ENCODE measurements at places on chromosomes 3 and 15.

- no peak for DNase-seq
Observed at GRCh38 chr3:45800611-45801010, 4.3 kb upstream of the SLC6A20 start.

GRCh38 chr3:29275309-29275708 is 5.6 kb upstream of the RBMS3 start:
- DNase-seq, result no peak

DNA sequence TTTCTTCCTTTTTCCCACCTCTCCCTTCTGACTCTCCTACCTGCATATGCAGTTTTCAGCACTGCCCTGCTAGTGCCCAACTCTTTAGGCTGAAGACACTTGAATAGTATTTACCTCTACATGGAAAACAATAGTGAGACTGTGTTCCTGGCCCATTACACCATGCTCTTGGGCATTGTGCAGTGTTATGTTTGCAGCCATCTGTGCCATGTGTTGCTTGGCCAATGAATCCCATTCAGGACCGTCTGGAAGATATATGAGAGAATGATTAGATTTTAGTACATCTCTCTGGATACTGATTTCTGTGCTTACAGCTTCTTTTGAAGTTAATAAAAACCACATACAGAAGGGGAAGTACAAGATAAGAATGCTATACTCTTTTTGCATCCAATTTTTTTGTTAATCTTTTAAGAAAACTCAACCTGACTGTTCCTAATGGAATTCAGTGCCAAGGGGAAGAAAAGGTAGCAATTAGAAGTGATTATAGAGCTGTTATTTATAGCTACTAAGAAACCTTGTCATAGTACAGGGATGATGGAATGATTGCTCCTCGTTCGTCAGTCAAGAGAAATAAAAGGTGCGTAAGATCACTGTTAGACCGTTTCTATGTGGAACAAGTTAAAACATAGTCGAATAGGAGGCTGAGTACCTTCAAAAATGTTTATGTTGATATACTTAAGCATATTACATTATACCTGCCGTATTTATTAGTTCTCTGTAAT is 58.9 kb downstream of the TMEM41A start:
- DNase-seq, result peak; percentile 16

- DNase-seq, result no peak
Observed at GRCh38 chr3:67018789-67019526, 20.9 kb downstream of the KBTBD8 start.

- no peak for DNase-seq
Observed at GRCh38 chr3:172546105-172546504, 22.9 kb upstream of the TNFSF10 start.

DNA sequence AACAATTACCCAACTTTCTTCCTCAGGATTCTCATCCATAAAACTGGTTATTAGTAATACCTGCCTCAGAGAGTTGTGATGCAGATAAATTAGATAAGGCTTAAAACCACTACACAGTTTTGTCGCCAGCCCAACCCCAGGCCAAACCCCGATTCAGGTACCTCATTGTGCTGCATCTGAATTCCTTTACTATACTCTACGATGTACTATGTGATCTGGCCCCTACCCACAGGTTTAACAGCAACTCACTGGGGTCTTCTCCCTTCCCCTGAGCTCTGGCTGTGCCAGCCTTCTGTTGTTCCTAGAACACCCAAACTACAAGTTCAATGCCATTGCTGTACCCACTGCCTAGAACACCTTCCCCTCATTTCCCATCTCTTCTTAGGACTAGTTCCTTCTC is 64.6 kb downstream of the MYO5A start:
- no peak for DNase-seq

- DNase-seq, result no peak
Observed at GRCh38 chr3:47424434-47425382, 43.9 kb downstream of the PTPN23 start.

GRCh38 chr3:119550192-119550910 is 9.1 kb downstream of the CD80 start:
- DNase-seq, result no peak

DNA sequence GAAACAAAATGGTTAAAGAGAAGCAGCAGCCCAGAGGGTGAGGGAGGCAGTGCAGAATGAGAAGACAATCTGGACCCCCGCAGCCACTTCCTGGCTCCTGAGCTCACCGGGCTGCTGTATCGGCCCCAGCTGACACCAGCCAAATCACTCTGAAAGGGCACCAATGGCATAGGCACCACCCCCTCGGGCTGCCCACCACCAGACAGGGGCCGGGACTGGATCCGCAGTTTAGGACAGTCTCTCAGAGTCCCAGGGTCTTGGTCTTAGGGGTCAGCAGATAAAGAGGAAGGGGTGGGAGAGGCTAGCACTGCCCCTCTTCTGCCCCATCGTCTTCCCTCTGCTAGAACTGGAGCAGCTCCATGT is 17.9 kb upstream of the EHD4 start:
- DNase-seq, result no peak

DNA sequence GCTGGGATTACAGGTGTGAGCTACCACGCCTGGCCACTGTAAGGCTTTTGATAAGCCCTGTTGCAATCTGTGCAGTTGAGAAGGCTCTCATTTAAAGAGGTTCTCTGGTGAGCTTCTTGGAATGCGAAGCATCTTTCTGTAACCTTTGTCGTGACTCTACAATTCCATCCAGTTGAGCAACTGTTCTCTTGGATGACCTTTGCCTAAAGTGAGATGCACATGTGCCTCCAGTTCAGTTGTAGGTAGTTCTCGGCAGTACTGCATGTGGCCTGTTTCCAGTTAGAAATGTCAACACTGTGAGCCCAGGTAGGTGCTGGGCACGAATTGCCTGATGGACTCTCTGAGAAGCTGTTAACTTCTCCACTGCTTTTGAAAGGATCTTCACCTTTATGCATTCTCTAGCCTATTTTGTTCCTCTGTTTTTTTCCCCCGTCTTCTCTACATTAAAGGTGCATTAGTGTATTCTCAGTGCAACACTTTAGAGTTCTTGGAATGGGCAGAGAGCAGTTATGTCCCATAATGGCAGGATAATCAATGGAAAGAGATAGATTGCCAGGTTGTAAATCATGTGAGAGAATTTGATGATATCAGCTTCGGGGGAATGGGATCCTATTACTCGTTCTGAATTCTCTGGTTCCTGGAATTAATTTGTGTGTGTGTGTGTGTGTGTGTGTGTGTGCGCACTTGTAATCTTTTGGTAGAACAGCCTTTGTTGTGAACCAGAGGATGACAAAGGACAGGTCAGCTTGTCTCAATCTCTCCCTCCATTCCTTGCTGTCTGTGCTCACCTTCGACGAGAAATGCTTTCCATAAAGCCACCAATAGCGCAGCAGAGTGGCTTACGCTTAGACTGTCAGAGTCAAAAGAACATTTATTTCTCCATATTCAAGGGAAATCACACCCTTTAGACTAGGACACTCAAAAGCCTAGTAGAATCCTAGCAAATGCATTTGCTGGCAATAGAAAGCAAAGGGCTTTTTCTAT is 51.1 kb downstream of the PTPRG start:
- no peak for DNase-seq

- no peak for DNase-seq
Observed at GRCh38 chr3:94417963-94418455, 355.1 kb downstream of the NSUN3 start.

GRCh38 chr3:100244264-100244663 is 16.5 kb upstream of the TBC1D23 start:
- no peak for DNase-seq

DNA sequence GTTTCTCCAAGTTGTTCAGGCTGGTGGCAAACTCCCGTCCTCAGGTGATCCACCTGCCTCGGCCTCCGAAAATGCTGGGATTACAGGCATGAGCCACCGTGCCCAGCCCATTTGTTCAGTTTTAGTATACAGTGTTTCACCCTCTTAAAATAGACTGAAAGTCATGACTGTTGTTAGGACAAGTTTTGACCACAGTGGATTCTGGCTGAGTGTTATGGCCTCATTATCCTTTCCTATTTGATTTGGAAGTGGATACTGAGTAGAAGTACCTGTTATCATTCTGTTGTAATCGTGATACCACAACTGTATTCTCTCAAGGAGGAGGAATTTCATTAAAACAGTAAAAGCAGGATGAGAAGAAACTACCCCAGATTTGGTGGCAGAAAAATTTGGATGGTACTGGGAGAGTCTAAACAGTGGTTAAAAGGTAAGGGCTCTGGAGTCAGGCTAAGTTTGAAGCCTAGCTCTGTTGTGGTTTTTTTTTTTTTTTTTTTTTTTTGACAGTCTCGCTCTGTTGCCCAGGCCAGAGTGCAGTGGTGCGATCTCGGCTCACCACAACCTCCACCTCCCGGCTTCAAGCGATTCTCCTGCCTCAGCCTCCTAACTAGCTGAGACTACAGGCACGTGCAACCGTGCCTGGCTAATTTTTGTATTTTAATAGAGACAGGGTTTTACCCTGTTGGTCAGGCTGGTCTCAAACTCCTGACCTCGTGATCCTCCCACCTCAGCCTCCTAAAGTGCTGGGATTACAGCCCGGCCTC is 2.6 kb downstream of the MAP2K1 start:
- DNase-seq, result no peak

- no peak for DNase-seq
Observed at GRCh38 chr3:30455840-30456239, 150.6 kb upstream of the TGFBR2 start.

- peak; percentile 38 for DNase-seq
Observed at GRCh38 chr3:55330355-55330754, 156.8 kb downstream of the WNT5A start.

DNA sequence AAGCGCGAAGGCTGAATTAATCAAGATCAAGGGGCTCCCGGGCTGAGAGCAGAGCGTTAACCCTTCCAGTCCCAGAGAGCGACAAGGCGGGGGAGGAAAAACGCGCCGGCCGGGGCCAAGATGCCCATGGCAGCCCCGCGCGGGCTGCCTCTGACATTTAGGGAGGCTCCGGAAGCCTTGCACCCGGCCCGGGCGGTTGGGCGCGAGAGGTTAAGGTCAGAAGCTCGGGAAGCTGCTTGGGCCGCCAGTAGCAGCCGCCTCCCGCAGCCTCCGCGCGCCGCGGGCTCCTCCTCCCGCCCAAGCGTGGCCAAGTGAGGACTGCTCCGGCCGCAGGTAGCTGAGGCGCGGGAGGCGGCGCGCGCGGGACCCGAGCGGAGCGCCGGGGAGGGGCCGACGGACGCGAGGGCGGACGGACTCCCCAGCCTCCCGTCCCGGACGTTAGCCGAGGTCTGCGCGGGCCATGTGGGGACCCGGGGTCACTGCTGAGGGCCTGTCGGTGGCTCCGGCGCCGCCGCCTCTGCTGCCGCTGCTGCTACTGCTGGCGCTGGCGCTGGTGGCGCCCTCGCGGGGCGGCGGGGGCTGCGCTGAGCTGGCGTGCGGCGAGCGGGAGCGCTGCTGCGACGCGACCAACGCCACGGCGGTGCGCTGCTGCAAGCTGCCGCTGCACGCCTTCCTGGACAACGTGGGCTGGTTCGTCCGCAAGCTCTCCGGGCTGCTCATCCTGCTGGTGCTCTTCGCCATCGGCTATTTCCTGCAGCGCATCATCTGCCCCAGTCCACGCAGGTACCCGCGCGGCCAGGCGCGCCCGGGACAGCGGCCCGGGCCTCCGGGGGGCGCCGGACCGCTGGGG is at the start of gene C3orf80:
TSS of gene C3orf80 (plus strand) at position 247 of the 850 bp plus-strand sequence. CDS start at position 461, 214 bp downstream.
- peak; percentile 68 for DNase-seq

DNA sequence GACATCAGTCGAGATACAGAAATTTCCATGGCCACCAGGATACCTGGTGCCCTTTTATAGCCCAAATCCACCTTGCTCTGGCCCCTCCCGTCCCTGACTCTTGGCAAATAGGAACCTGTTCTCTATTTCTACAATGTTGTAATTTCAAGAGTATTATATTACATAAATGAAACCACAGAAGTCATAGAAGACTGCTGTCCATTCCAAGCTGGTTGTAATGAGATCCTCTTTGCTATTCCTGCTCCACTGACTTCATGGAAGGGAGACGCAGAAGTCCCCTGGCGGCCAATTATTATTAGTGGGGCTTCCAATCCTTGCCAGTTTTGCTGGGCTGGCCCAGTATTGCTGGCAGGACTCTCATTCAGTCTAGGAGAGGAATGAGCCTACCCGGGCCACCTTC is 26.6 kb downstream of the DCP1A start:
- DNase-seq, result no peak

- DNase-seq, result no peak
Observed at GRCh38 chr3:16354291-16354690, 89.3 kb downstream of the OXNAD1 start.

GRCh38 chr3:157174290-157174648 is 14.3 kb upstream of the CCNL1 start:
- DNase-seq, result peak; percentile 9

GRCh38 chr15:57439128-57440027 is 63.1 kb downstream of the CGNL1 start:
- DNase-seq, result no peak

- no peak for DNase-seq
Observed at GRCh38 chr3:151625086-151625485, 108.6 kb upstream of the AADACL2 start.

DNA sequence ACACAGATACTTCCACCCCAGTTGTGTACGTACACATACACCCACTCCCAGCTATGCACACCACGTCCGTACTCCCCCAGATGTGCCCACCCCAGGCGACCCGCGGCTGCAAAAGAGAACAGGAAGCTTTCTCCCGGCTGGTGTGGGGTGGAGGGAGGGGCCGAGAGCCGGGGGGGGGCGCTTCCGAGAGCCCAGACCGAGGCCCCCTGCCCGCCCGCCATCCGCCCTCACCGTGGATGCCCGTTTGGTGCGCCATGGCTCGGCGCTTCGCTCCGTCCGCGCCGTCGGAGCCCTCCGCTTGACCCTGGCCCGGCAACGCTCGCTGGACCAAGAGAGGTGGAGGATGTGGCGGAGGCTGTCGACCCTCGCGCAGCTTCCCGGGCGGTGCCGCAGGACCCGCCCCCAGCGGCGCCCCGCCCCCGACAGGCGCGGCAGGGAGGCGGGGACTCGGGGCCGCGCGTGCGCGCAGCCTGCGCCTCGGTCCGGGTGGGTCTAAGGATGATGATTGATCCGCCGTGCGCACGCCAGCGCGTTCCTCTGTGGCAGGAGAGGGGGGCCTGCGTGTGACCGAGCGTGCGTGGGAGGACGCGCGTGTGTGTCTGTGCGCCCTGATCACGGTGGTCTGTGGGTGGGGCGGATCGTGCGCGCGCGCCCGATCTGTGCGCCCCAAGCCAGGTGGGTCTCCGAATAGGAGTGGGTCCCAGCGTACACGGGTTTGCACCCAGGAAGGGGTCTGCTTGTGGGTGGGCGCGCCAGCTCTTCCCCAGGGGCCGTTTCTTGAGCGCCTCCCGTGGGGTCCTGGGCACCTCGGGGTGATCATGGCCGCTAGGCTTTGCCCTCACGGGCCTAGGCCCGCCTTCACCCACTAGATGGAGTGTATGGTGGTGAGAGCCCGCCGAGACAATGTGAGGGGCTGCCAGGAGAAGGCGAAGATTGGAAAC is at the start of gene TWF2:
TSS of gene TWF2 (minus strand) at position 398 of the 941 bp plus-strand sequence. CDS start at position 256, 142 bp downstream.
- DNase-seq, result peak; percentile 69

GRCh38 chr3:8220291-8220690 is 281.3 kb upstream of the LMCD1 start:
- no peak for DNase-seq

- DNase-seq, result no peak
Observed at GRCh38 chr15:83107841-83108181, 366 bp downstream of the TM6SF1 start.

DNA sequence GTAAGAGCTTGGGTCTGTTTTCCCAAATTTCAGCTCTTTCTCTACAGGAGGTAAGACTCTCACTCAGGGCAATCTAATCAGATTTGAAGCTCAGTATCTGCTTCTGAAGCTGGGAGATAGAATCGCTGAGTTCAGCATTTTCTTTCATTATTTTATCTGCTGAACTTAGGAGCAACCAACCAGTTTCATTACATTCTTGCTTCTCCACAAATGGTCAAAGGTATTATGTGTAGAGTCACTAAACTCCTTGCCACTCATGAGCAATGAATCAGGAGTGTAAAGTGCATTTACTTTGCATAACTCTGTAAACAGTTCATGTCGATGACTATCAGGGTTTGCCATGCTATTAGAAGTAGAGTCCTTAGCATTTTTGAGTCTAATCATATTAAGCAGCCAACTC is 249.4 kb downstream of the CHL1 start:
- no peak for DNase-seq
